ENCODE measurements at places on chromosomes 1 and 21. TPM values are rescaled to one million over a fixed set of nuclear protein-coding genes. Genes with fewer than 3 reads are reported as not detected.

Gene CELA2A
- total RNA-seq, result not detected

Gene CHAF1B
- total RNA-seq, result 2.4 TPM

Gene GUCA2B
- not detected for total RNA-seq

Gene TMEM81
- total RNA-seq, result 2.2 TPM

Gene TAGLN2
- total RNA-seq, result 468 TPM

- DNase-seq, result no peak
Measured at GRCh38 chr1:178483251-178483957, 13.4 kb downstream of the CLEC20A start.

DNA sequence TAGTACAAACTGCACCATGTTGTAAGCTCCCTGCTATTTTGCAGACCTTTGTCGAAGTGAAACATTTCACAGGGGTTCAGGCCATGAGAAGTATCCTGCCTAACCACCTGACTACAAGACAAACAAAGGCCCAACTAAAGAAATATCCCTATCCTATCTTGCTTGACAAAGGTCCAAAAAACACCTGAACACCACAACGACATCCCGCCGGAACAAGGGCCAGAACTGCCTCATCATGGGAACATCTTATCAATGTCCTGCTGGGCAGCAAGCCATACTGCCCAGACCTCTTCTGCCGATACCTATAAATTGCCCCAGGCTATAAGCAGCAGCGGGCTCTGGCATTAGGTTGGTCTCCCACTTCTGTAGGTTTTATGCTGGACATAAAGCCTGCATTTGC is 12.3 kb downstream of the MYSM1 start:
- no peak for DNase-seq

GRCh38 chr1:68615312-68615711 is 118.4 kb upstream of the DEPDC1 start:
- DNase-seq, result no peak

GRCh38 chr1:54007613-54008012 is 10.4 kb downstream of the LDLRAD1 start:
- DNase-seq, result no peak

- DNase-seq, result no peak
Measured at GRCh38 chr1:195580988-195581387, 1027.3 kb downstream of the KCNT2 start.

- DNase-seq, result no peak
Measured at GRCh38 chr1:198934426-198934825, 295.6 kb downstream of the PTPRC start.

GRCh38 chr1:96559707-96560596 is 161.6 kb upstream of the PTBP2 start:
- DNase-seq, result no peak

GRCh38 chr1:62687421-62687902 is 724 bp downstream of the DOCK7 start:
- DNase-seq, result no peak

GRCh38 chr1:243855616-243856318 is 5.7 kb upstream of the AKT3 start:
- no peak for DNase-seq

DNA sequence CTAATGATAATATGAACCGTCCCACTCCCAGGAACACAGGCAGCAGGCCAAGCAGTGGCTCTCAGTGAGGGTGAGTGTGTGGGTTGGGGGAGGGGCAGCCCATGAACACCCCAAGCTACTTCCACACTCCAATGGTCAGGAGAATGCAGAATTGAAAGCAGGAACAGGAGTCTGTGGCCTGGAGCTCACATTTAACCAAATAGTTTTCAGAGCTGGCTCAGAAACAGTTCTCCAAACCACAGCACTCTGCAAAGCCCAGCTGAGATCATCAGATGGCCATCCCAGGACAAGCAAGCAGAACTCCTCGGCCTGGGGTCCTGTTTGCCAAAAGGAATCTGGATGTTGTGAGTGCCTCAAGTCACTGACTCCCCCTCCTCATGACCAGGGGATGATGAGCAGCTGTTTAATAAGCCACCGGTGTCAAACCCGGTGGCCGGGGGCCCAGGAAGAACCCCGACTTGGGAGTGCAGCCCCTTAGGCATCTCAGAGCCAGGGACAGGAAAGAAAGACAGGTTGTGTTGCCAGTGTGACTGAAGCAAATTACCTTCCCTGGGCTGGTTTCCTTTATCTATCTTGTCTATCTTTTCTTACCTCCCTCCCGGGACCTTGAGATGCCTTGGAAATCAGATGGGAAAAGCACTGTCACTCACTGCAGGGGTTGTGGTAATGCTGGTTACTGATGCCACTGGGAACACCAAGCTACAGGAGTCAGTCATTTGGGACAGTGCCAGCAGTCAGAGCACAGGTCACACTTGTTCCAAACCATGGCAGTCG is 20.4 kb downstream of the DEGS1 start:
- DNase-seq, result no peak

DNA sequence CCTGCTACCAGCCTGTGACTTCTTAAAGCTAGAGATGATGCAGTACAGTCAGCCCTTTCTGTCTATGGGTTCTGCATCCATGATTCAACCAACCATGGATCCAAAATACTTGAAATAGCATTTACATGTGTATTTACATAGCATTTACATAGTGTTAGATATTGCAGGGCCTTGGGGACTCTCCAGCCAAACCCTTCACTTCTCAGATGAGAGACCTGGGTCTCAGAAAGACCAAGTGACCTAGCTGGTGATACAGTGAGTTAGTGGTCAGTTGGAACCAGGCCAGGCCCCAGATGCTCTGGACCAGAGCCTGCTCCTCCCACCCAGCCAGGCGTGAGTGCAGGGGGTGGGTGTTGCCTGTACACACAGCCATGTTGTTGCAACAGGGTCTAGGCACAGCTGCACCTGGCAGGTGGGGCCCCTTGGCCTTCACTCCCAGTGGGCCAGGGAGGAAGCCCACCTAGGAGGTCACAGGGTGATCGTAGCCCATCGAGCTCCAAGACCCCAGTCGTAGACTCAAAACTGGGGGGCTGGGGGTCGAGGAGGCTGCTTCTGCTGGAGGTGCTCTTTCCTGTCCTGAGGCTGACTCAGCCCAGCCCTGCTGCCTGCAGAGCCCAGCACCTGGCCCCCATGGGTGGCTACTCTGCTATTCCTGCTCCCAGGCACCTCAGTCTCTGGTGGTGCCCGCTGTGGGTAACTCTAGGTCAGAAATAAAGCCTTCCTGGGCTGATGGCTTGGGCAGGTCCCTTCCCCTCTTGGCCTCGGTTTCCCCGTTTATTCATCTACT is 7.7 kb downstream of the TMEM61 start:
- DNase-seq, result no peak

DNA sequence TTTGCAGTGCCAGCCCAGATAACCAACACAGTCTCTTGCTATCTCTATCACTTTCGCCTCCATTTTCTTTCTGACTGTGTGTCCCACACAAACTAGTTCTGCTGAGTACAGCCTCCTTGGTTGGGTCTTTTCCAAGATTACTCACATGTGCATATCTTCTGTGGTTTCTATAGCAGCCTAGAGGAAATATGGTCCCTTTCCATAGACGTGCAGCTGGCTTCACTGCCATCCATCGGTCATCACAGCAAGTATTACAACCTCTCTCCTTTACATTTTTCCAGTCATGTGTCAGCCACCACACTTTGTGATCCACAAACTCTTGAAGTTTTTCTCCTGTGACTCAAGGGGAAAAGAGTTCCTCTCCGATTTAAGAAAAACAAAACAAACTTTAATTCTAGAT is 893.4 kb upstream of the ADGRL4 start:
- no peak for DNase-seq

- no peak for DNase-seq
Measured at GRCh38 chr1:2592672-2593071, 6.1 kb downstream of the PRXL2B start.

GRCh38 chr1:179857009-179857408 is 20.6 kb downstream of the TOR1AIP2 start:
- DNase-seq, result no peak

Data from esophagus squamous epithelium (tissue), 5 donors.